GM23338 (cell line): ENCODE measurements at places on chromosomes 16 and 17.

DNA sequence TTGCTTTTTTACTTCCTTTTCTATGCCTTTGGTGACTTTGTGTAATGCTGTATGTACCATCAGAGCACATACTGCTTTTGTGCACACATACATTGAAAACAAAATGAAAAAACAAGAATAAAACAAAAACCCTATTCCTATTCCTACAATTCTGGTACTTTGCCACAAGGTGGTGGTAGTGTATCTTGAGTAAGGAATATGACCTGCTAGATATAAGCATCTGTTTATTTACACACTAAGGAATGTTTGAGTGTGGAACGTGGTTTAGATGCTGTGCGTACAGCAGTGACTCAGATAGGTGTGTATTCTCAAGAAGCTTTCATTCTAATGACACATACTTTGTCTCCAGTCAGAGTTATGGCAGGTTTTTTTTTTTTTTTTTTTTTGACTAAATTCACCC lies 606.2 kb downstream of the WWOX start:
- DNase-seq: peak; percentile 62

GRCh38 chr17:3276126-3276525 lies 22.0 kb downstream of the OR3A1 start:
- no peak for DNase-seq

DNA sequence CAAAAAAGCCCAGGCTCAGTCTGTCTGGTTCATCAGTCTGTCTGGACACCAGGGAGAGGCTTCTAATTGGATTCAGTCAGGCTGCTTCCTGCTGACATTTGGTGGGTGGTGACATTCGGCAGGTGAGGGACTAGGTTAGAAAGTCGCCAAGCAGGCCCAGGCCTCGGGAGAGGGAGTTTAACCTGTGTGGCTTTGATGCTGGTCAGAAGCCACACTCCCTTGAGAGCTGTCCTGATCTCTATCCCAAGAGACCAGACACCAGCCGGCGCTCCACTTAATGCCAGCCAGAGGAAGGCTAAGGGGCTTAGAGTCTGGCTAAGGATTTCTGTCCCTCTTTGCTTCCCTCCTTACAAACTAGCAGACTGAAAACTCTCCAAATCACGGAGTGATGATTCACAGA lies 135.0 kb downstream of the GSG1L start:
- DNase-seq: peak; percentile 43

- no peak for DNase-seq
Measured at GRCh38 chr17:59637611-59638310, 18.1 kb downstream of the CLTC start.

DNA sequence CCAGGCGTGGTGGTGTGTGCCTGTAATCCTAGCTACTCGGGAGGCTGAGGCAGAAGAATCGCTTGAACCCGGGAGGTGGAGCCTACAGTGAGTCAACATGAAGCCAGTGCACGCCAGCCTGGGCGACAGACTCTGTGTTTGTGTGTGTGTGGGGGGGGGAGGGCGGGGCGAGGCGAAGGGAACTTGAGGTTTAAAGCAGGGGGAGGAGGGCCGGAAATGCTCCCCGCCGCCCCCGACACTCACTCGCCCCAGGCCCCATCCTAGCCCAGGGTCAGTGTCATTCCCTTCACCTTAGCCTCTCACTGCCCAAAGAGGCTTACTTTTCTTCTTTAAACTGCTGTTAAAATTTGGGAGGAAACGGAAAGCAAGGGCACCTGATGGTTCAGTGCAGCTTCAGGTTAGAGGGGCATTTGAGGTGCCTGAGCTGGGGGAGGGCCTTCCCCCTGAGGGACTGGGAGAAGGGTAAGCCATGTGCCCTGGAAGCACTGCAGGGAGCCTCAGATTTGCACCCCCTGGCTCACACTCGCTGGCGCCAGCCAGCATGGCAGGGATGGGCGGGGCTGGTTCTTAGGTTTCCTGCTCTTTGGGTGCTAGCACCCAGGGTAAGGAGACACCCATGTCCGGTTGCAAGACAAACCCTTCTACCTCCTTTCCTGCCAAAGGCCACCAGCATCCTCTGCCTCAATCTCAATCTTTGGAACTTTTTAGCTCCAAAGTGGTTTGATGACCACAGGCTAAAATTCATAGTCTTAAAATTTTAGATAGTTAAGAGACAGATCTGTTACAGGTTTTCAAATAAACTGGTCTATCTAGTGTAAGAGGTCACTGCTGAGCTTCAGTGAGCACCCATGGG lies 2.2 kb upstream of the LIMD2 start:
- no peak for DNase-seq

- DNase-seq: no peak
Measured at GRCh38 chr16:48603647-48604376, 6.2 kb downstream of the N4BP1 start.

DNA sequence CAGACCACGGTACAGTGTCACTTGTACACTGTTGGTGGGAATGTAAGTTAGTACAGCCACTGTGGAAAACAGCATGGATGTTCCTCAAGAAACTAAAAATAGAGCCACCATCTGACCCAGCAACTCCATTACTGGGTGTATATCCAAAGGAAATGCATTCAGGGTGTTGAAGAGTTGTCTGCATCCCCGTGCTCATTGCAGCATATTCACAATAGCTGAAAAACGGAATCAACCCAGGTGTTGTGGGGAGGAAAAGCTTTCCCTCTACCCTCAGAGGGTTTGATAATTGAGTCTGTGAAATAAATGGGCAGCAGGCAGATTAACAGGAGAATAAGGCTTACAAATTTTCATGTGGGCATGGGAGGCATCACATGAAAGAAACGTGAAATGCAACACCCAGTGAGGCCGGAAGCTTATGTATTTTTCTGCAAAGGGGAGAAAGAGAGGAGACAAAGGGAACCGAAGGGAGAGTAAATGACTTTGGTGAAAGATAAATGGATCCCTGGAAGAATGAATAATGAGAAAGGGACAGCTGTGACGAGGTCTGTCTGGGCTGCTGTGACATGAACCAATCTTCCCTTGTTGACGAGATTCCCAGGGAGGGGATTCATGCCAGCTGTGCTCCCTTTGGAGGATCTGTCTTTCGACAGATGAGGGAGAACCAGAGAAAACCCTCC lies 106.2 kb downstream of the KCNJ12 start:
- no peak for DNase-seq

- DNase-seq: peak; percentile 58
Measured at GRCh38 chr17:565521-565920, 149.1 kb downstream of the VPS53 start.

DNA sequence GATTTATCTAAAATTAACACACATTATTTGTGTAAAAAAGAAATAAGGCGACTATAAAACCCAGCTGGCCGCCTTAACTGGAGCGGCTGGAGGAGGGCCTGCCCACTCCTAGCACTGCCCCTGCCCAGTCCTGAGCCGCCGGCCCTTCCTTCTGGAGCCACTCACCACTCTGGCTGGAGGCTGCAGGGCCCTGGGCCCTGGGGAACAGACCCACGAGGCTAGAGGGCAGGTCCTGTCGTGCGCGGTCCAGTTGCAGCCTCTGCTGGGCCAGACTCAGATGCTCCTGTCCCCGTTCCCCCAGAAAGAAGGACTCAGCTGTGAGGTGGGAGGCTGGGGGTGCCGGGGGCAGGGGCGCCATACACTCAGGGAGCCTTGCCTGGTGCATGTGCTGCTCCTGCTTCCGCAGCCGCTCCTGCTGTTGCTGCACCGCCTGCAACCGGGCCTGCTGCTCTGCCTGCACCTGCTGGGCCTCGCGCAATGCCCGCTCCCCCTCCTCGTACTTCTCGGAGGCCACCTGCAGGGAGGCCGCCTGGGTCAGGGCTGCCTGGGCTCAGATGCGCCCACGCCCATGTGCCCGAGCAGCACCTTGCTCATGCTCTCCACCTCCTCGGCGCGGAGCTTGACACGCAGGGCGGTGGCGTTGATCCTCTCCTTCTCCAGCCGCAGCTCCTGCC lies 9.0 kb upstream of the MRPL38 start:
- no peak for DNase-seq

GRCh38 chr16:60181536-60181935 lies 1447.4 kb upstream of the GOT2 start:
- DNase-seq: no peak

DNA sequence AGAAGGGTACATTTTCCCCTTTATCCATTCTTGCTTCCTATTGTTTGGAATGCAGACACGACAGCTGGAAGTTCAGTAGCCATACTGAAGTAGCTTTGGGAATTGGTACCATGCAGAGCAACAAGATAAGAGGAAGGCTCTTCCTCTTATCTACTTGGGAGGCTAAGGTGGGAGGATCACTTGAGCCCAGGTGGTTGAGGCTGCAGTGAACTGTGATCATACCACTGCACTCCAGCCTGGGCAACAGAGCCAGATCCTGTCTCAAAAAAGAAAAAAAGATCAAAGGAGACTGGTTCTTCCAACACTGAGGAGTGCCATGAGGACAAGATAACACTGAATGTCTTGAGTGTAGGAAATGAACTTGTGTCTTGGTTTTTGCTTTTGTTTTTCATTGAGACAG lies 16.0 kb upstream of the RANGRF start:
- no peak for DNase-seq

- DNase-seq: no peak
Measured at GRCh38 chr16:72511171-72511570, 339.2 kb upstream of the PMFBP1 start.

GRCh38 chr16:52544703-52545102 lies 2.2 kb downstream of the TOX3 start:
- no peak for DNase-seq

- DNase-seq: no peak
Measured at GRCh38 chr17:26963163-26963503, 330.8 kb upstream of the WSB1 start.

DNA sequence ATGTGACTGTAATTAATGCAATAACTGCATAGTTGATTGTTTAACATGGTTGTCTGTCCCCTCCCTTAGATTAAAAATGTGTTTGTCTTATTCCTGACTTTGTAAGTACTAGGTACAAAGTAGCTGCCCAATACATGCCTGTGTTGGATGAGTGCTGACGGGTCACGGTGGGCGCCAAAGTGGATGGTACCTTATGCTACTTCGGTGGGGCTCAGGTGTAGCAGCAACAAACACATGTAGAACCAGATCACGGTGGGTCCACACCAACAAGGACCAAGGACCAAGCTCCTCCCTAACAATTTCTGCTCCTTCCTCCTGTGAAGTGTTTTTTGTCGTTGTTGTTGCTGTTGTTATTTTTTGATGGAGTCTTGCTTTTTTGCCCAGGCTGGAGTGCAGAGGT lies 46.4 kb upstream of the ZFHX3 start:
- no peak for DNase-seq

DNA sequence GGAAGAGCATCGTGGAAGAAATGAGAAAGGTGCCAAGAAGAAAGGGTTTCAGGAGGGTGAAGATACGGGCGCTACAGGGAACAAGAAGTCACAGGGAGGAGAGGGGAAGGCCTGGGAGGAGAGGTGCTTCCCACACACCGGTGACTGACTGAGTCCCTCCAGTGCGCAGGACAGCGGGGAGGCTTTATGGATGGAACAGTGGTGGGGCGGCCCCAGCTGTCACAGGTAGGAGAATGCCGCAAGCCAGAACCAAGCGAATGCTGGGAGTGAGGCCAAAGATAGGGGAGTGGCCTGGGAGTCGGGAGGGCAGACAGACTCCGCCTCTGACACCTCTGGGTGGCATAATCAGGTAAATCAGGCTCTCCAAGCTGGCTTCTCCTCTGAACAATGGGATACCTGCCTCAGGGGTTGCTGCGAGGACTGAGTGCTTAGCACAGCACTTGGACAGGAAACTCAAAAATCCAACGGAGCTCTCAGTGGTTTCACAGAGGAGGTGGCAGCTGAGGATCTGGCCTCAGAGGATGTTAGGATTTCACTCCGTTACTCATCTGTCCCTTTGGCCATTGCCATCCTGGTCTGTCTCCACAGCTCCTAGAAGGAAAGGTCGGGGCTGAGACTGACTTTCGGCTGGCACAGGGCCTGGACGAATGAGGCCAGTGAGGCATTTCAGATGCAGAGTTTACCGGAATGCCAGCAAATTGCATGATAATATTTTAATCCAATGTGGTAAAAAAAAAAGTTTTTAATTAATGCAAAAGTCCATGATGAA lies 717 bp upstream of the CNP start:
- DNase-seq: peak; percentile 93

- peak; percentile 11 for DNase-seq
Measured at GRCh38 chr17:67753026-67753425, 35.3 kb downstream of the NOL11 start.

- DNase-seq: peak; percentile 96
Measured at GRCh38 chr17:2023692-2024571, 1.2 kb downstream of the RTN4RL1 start.

DNA sequence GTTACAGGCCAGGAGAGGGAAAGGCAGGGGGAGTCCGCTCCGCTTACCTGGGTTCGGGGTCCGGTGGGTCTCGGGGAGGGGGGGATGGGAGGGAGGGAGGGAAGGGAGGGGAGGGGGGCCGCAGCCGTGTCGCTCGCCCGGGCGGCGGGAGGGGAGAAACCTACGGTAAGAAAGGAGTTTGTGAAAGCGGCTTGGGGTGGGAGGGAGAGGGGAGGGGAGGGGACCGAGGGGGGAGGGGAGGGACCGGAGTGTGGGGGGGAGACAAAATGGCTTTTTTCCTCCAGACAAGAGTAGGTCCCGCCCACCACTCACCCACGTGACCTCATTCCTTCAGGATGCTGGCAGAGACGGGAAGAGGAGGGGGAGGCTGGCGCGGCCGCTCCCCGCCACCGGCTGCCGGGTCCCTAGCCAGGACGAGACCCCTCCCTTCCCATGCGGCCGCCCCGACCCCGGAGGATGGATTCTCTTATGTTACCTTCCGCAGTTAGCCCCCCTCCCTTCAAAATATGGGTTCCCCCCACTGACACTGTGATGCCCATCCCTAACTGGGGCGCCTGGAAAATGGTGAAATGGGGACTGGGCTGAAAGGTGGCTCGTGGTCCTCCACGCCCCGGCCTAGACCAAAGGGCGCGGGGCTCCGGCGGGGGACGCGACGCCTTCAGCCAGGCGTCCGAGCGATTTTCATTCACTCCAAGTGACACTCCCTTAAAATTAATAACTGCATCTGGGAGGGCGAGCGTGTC lies at the start of gene PCGF2:
PCGF2 (minus strand) TSS at position 188 of the 743 bp plus-strand sequence. CDS start 7,934 bp downstream, outside the sequence.
- peak; percentile 98 for DNase-seq

DNA sequence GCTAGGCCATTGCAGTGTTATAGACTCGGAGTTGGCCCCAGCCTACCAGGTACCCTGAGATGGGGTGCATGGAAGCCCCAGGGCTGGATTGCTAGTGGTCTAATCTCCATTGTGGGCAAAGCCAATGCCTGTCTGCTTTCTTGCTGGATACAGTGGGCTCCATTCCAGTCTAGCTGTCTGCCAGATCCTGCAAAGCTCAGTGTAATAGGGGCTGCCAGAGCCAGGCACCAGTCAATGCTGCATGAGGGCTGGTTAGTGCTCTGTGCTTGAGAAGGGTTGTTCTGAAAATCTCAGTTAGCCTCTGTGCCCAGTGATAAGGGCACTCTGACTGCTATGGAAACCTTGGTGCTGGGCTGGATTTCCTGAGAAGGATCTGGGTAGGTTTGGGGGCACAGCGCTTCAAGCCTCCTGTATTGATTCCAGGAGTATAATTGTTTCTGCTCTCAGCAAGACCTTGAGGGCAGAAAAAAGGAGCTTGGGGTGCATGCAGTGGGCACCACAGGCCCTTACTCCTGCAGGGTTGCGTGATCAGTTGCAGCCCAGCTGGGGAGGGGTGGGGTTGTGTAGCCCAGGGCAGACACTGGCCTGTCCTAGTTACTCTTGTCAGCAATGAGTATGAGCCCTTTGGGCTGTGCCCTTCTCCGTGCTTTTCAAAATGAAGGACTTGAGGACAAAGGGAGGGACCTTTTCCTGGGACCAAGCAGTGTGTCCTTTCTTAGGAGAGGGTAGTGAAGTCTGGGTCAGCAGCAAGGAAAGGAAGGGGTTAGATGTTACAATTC lies 19.0 kb downstream of the SMPD3 start:
- DNase-seq: no peak

- DNase-seq: no peak
Measured at GRCh38 chr17:76405607-76405966, 21.2 kb downstream of the SPHK1 start.
